ENCODE measurements at places on chromosomes 1 and 21. TPM values are rescaled to one million over a fixed set of nuclear protein-coding genes. Genes with fewer than 3 reads are reported as not detected.

The FCRL3 gene
- 6.0 TPM for total RNA-seq

The SPRR2A gene
- total RNA-seq: not detected

The FOXO6 gene
- total RNA-seq: 0.24 TPM

The ATG4C gene
- 11.1 TPM for total RNA-seq

The CCDC185 gene
- not detected for total RNA-seq

The RPAP2 gene
- 13.2 TPM for total RNA-seq
